ENCODE measurements at places on chromosomes 2 and 18. TPM values are rescaled to one million over a fixed set of nuclear protein-coding genes. Genes with fewer than 3 reads are reported as not detected.

- DNase-seq: no peak
These were observed 4.5 kb downstream of the GPR39 start for GRCh38 chr2:132420816-132421805.

DNA sequence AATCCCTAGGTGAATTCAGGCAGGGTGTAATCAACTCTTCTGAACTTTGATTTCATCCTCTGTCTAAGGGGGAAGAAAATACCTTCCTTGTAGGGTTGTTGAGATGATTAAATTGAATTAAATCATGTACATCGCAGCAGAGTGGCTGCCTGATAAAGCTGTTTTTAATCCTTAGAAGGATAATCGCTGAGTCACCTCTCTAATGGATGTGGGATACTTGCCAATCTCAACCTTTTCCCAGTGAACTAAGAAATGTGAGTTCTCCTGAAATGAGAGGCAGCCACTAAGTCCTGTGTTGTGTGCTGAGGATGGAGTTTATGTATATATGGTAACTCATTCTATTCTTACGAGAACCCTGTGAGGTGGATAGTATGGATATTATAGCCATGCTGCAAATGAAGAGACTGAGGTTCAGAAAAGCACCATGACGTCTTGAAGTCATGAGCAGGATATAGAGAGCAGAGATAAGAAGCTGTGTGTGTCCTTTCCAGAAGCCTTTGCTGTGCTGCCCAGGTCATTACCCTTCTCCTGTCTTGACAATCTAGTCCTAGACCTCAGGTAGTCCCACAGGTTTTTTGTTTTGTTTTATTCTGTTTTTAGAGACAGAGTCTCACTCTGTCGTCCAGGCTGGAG, 93.3 kb downstream of the HNRNPLL start:
- no peak for DNase-seq

DNA sequence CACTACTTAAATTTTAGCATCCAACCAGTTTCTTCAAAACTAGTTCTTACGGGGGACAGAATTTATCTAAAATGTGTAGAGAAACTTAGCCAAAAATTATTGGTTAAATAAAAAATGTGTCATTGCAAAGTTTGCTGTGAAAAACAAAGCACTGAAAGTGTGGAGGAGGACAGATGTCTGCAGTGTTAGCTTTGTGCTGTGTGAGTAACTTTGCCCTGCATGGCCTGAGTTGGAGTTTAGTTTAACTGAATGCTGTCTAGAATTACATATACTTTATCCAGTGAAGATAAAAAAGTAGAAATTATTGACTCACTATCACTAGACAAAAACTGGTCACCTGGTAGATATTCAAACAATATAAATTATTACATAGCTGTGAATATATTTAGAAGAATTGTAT, 1225.2 kb upstream of the CELF4 start:
- no peak for DNase-seq

GRCh38 chr18:36298126-36298741, 721 bp downstream of the FHOD3 start:
- DNase-seq: peak; percentile 81

DNA sequence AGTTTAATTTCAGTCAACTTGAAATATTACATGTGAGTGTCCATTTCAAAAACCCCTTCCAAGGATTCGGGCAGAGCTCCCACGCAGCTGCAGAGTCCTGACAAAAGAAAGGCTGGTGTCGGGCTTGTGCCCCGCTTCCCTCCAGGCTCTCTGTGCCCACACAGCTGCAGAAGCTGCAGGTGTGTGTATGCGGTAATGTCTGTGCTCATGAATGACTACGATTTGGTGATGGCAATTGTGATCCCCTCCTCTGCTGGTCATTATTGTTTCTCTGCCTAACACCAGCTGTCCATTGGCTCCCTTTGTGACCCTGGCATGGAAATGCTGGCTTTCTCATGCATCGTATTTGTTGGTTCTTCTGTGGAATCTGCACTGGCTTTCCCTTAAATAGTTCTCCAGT, 224.8 kb downstream of the NUP35 start:
- DNase-seq: no peak

DNA sequence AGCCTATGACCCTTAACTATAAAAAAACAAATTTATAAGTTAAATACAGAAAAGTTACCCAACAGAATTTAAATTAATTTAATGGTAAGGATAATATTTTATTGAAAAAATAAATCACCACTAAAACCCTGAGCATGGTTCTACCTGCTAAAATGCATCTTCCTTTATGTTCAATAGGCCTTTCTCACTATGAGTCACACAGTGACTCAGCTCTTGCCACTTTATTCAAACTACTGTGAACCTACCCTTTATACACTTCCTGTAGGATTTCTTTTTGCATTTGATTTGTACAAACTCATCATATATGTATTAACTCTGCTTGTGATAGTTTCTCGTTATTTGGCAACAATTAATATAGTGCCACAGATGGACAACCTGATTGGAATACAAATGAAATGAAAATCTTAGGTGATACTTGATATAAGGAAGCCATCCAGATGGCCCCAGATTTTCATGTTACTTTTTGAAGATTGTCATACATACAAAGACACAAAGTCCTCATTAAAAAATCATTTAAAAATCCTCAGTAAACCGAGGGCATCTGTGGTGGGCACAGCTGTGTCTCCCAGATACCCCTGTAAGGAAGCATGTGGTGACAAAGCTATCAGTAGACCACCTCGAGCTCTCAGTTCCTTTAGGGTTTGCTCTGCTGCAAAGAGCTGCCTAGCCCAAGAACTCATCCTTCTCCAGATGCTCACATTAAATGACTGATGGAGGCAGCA, 55.2 kb upstream of the COBLL1 start:
- no peak for DNase-seq

DNA sequence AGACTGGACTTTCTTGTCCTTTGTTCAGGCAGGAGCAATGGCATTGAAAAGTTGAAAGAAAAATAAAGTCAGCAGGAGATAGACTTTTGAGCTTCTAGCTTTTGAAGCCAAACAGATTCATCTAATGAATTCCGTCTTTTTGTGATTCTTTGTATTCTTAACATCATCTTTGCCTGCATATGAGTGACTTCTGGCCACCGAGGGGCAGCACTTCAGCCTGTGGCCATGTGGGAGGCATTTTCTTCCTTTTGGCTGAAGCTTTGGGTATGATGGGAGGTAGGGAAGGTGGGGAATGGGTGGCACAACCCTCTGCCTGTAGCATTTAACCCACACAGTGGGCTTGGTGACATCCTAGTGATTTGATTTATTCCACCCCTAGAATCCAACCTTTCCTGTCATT, 220.6 kb downstream of the SETBP1 start:
- no peak for DNase-seq

- no peak for DNase-seq
These were observed 485 bp upstream of the GALNT3 start for GRCh38 chr2:165794536-165794928.

- DNase-seq: no peak
These were observed 15.6 kb downstream of the PDE6D start for GRCh38 chr2:231765496-231765929.

DNA sequence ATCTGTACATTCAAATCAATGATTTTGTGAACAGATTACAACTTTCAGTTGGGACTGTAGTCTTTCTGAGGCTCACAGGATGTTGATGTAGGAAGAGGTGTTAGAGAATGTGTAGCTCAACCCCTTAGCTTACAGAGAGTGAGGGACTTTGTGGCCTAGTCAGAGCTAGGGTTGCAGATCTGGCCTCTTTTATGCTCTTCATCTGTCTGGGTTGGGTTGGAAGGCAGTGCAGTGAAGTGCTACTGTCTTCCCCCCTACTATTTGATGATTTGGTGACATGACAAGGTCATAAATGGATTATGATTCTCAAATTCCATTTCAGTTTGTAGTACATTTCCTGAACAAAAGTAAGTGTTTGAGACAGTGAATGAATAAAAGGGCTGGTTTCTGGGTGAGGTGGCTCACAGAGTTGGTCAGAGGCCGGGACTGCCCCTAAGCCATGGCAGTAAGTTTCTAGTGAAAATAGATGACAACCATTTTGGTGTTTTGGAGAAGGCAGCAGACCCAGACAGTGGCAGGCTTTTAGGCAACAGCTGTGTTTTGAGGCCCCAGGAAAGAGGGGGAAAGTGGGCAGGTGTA, 21.6 kb downstream of the MAP4K4 start:
- DNase-seq: peak; percentile 81

- no peak for DNase-seq
These were observed 10.5 kb downstream of the CNGA3 start for GRCh38 chr2:98356729-98357128.

GRCh38 chr2:150129921-150130575, 357.4 kb downstream of the RND3 start:
- DNase-seq: no peak

- DNase-seq: no peak
These were observed 316.0 kb downstream of the SOX11 start for GRCh38 chr2:6008186-6008585.

DNA sequence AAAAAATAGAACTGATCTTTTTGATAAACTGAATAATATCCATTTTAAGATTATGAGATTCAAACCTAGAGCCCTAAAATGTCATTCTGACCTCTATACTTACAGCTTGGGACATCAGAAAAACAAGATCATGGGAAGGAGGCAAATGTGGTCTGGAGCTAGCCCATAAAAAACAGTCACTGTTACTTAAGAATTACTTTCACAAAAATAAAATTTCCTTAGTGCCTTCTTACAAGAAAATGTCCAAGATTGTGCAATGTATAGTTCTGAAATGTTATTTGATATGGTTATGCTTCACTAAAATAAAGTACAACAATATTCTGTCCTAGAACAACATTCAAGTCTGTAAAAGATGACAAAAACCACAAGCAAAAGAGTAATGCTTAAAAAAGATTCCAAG, 247.6 kb downstream of the DYM start:
- DNase-seq: no peak

GRCh38 chr18:8730080-8730827, 24.9 kb downstream of the MTCL1 start:
- DNase-seq: no peak

- no peak for DNase-seq
These were observed 12.0 kb upstream of the DGKD start for GRCh38 chr2:233342301-233342700.

DNA sequence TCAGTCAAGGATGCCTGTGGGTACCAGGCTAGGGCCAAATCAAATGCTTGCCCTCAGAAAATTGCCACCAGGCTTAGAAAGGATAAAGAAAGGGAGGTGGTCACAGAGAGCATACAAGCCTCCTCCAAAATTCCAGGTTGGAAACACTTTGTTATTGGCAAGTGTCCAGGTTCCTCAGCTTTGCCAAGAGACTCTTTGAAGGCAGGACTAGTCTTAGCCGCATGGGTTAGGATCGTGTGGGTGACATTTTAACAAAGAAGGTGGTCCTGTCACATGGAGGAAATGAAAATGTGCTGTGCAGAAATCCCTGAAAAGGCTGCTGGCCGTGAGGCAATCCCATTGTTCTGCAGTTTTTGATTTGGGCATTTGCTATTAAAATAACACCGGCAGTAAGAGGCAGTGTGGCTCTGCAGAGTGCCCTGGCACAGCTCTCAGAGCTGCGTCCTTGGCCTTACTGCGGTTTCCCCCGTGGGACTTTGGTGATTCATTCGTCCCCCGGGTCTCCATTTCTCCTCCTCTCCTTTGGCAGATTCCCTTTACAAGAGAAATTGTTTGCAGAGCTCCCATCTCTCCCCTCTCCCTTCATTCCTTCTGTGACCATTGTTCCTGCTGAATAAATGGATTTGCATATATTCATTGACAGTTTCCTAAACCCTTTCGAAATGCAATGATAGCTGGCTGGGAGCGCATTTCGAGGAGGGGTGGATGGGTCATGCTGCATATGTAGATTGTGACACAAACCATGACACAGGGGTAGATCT, 187.3 kb downstream of the VAPA start:
- no peak for DNase-seq

GRCh38 chr2:39265315-39265714, 21.5 kb upstream of the CDKL4 start:
- no peak for DNase-seq

DNA sequence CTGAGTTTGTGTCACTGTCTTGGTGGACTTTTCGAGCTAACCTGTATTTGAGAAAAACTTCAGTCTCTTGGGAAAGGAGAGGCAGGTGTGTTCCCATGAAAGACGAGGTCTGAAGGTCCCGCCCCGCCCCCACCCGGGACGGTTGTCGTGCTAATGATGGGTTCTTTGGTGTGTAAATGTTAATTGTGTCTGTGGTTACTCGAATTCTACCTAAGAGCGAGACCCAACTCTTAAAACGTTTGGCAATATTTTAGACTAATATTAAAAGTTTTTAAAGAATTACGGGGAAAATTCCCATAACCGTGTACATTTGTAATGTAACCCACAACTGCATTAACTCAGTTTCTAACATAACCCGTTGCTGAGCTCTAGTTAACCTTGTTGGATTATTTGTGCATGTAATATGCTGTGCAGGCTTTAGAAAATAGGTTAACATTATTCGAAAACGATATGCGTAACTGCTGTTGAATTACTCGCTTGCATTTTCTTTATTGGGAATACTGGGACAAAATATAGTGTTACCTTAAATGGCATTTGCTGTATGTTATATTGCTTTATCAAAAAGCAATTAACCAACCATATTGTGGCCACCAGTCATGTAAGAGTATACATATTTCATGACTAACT, 833 bp downstream of the EPB41L5 start:
- DNase-seq: no peak

GRCh38 chr2:109340381-109340780, 211.4 kb downstream of the SH3RF3 start:
- no peak for DNase-seq

- DNase-seq: no peak
These were observed 300.0 kb upstream of the CHAC2 start for GRCh38 chr2:53467467-53468180.

GRCh38 chr2:175684466-175684865, 317.6 kb downstream of the LNPK start:
- DNase-seq: no peak

GRCh38 chr2:121664713-121665112, 15.5 kb upstream of the CLASP1 start:
- DNase-seq: no peak

DNA sequence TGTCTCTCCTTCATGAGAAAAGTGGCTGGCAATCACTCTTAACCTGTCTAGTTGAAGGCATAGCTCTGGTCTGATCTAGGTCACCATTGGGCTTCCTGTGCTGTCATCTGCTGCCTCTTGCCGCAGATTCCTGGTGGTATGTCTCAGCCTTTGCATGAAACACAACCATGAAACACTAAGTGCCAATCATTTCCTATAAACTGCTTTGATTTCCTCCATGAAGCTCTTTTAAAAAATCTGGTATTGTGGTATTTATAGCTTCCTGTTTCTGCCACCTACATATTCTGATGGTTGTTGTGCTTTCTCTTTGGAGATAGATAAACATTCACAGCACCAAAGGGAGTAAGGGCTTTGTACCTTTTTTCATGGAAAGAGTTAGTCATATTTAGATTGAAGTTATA, 120.0 kb upstream of the EPC2 start:
- no peak for DNase-seq

- no peak for DNase-seq
These were observed 26.3 kb downstream of the B4GALT6 start for GRCh38 chr18:31657823-31658669.

Gene CLIP4
- 72.3 TPM for total RNA-seq

Gene ZSCAN30
- 8.6 TPM for total RNA-seq

Gene CYTIP
- total RNA-seq: 14.1 TPM

Gene COBLL1
- 63.1 TPM for total RNA-seq

Gene CAVIN2
- total RNA-seq: 139 TPM

Gene TET3
- total RNA-seq: 5.4 TPM

Gene CPS1
- 2.4 TPM for total RNA-seq

Gene MAP4K3
- 59.0 TPM for total RNA-seq

Gene GALNT13
- total RNA-seq: 0.50 TPM

Gene AGBL5
- total RNA-seq: 29.2 TPM

Gene ANKRD62
- not detected for total RNA-seq
